ENCODE measurements at places on chromosomes 2 and 18.

DNA sequence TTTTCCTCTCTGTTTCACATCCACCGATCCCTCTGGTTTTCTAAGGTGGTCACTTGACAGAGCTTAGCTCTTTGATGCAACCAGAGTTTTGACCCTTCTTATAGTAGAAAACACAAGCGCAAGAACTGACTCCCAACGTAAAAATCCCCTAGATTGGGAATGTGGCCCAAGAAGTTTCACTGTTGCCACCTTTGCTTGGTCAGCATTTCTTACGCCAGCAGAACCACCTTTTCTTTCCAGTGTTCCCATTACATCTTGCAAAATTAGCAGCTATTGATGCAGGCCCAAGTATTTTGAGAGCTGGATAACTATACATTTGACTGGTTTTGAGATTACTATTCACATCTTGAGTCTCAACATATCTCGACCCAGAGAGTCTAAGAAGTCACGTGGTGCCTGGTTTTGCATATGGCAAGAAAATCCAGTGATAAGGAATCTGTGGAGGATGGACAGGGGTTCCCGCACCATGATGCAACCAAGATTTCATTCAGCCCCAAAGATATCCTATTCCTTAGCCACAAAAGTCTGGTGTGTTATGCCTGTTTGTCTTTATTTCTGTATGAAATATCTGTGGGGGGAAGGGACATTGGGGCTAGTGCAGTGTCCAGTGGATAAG lies 37.9 kb downstream of the FBLN7 start:
- DNase-seq: no peak

DNA sequence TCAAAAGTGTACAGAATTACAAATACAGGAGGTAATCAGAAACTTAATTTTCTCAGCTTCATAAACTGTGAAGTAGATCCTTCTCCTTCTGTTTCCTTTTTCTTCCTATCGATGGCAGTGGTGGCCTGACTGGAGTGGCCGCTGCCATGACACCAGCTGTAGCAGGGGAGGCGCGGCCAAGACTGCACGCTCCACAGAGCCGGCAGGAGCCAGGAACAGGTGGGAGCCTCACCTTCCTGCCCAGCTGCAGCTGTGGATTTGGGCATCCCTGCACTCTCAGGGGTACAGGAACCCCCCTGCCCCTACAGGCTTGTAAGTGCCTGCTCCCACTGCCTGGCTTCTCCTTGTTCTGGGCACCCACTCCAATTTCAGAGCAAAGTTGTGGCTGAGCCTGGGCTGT lies 76.1 kb downstream of the EPB41L3 start:
- no peak for DNase-seq

DNA sequence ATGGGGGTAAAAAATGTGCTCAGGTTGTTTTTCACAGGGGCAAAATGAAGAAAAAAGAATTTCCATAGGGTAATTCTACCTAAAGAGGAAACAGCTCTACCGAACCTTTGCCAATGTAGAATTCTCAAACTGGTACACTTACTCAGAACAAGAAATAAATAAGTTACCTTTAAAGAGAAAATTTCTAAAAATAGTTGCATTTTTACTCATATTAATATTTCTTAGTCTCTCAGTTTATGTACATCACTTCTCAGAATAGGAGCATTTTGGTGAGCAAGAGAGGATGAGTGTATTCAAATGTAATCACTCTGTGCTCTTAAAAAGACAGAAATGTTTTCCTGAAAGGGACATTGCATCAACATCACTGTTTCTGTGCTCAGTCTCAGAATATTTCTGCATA lies 574.7 kb upstream of the SLC8A1 start:
- DNase-seq: no peak

DNA sequence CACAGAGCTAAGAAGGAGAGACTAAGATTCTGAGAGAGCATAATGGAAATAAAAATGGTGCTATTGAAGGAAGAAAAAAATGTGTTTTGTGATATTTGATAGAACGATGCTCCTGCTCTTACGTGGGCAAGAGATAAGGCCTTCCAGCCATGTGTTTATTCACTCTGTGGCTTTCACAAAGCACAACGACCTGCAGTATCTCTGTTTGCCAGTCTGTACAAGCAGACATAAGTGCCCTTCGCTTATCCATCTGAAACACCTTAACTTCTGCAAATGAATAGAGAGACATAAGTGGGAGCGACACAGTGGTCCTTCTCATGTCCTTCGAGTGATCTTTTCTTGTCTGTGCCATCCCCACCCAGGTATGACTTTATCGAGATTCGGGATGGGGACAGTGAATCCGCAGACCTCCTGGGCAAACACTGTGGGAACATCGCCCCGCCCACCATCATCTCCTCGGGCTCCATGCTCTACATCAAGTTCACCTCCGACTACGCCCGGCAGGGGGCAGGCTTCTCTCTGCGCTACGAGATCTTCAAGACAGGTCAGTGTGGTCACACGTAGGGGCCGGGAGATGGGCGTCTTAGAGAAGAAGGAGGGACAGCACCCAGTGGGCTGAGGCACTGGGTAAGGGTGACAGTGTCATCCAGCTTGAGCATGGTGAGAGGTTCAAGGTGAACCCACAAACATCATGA lies 33.7 kb downstream of the NRP2 start:
- no peak for DNase-seq

DNA sequence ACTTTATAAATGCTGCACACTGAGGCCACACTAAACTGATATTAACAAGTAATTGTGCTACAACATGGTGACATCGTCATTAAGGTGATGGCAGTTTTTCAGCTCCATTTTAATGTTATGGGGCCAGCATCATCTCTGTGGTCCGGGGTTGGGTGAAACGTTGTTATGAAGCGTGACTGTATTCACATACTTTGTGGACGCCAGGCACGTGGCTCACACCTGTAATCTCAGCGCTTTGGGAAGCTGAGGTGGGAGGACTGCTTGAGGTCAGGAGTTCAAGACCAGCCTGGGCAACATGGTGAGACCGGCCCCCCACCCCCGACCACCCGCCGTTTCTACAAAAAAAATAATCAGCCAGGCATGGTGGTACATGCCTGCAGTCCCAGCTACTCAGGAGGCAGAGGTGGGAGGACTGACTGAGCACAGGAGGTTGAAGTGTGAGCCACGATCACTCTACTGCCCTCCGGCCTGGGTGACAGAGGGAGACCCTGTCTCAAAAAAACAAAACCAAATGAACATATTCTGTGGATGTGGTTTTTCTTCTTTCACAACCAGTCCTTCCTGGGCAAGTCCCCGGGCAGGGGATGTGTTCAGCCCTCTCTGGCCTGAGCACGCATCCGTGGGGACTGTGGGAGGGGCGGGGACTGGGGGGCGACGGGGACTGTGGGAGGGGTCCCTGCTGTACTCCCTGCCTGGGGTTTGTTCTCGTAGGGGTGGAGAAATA lies 12.9 kb upstream of the GAL3ST2 start:
- no peak for DNase-seq

DNA sequence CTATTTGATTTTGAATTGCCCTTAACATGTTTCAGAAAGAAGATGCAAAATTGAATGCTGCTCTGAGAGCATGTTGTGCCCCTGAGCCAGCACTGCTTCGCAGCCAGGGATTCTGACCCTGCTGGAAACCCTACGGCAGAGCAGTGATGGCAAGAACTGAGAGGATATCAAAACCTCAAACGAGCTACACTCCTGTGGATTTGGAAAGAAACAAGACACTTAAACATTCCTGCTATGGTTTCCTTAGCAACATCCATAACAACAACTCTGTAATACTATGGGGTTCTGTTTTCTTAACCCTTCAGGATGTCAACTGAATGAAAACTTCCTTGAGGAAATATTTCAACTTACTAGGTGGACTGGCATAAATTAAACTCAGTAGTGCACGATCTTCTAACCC lies 649.1 kb downstream of the NYAP2 start:
- DNase-seq: no peak

- DNase-seq: no peak
Measured at GRCh38 chr2:241809383-241810306, 652 bp downstream of the NEU4 start.

- DNase-seq: no peak
Measured at GRCh38 chr2:57698392-57698791, 348.2 kb upstream of the VRK2 start.

- no peak for DNase-seq
Measured at GRCh38 chr2:210611466-210611865, 55.1 kb downstream of the CPS1 start.

DNA sequence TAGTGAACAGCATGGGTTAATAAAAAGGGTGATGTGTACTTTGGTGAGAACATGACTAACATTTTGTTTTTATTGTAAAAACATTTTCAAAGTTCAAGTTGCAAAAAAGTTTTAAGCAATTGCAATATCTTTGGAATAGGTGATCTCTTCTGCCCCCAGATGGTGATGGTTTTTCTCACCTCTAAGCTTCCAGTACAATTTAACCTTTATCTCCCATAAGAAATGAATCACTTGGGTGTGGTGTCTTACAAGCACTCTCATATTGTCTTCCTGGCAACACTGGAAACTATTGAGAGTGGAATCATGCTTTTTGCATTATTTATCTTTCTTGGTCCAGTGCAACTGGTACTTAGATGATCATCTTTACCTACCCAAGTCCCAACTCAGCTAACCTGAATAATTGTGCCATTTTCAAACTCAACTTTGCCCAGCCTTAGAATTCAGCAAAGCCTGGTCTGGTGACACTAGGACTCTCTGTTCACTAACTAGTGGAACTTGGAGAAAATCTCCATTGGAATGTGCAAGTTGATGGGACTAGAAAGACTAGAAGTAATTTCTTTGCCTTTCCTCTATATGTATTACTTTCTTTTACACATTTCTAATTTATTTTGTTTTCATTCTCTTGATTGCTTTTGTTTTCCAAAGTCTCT lies 964.7 kb upstream of the ZEB2 start:
- DNase-seq: no peak

- no peak for DNase-seq
Measured at GRCh38 chr2:219155054-219155644, 5.5 kb downstream of the NHEJ1 start.

DNA sequence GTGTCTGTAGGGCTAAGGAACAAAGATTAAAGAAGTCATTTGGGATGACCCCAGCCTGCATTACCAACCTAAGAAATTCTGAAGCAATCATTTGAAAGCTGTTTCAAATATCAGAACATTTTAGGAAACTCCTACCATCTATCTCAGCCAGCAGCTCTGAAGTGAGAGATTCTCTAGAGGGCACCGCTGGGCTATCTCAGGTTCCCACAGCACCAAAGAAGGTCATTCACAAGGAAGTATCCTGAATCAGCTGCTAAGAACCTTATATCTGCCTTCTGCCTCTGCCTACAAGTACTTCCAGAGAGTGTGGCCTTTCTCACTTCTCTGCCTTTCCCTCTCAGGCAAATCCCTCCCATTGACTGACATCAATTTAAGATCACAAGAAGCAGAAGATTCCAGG lies 13.4 kb upstream of the EVA1A start:
- DNase-seq: no peak

DNA sequence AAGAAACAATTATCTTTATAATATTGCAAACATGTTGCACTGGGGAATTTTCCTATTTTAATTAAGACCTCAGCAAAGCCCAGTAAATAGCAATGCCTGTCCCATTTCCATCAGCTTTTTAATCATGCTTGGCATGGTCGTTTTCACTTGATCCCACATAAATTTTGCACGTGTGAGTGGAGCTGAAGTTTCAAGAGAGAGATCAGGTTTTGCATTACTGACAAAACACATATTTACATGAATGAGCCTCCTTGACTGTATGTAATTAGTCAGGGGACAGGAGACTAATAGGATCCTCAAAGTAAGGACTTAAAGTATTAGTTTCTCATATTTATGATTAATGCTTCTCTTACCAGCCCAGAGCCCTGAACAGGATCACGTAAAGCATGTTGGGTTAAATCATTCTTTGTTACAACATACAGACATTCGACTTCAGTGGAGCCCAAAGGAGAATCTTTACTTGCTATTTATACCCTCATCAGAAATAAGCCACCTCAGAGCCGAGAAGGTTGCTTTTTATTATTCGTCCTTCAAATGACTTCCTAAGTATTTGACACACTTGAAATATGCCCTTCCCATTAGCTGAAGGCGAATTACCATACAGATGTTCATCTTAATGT lies 711.3 kb downstream of the GALR1 start:
- no peak for DNase-seq

GRCh38 chr2:219777388-219777787 lies 150.0 kb downstream of the SLC4A3 start:
- no peak for DNase-seq

- DNase-seq: no peak
Measured at GRCh38 chr2:100988630-100989417, 13.3 kb upstream of the RPL31 start.

- DNase-seq: no peak
Measured at GRCh38 chr2:185978634-185979407, 240.2 kb downstream of the FSIP2 start.

DNA sequence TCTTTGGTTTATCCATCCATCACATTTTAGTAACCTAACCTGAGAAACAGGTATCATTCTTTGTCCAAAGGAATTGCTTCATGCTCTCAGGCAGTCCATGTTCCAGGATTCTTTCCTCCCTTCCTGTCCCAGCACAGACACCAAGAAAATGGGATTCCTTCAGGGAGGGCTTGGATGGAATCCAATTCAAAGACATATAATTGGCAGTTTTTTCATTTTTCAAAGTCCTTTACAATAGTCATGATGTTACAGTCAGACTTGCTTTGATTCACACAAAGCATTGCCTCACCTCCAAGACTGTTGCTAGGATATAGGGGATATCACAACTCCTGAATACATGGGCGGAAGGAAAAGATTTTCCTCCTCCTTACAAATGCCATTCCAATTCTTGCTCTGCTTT lies 241.4 kb upstream of the ACVR2A start:
- DNase-seq: no peak

- no peak for DNase-seq
Measured at GRCh38 chr2:95063086-95063958, 37.8 kb downstream of the MAL start.

DNA sequence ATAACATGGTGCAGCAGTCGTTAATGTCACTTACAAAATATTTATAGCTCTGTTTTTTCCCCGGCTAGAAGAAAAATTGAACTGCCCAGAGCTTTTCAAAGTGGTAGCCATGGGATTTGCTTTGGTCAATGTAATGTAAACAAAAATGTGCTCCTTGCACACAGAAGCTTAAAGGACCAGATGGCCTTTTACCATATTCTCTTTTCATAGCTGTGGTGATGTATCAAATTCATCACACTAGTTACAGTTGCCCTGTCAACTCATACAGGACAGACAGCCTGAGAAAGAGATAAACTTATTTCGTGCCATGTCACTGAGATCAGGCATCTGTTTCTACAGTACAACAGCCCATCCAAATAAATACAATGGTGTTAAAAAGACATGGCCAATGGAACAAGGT lies 368.1 kb upstream of the CDH19 start:
- DNase-seq: no peak

GRCh38 chr2:33426666-33427231 lies 49.7 kb upstream of the RASGRP3 start:
- no peak for DNase-seq

DNA sequence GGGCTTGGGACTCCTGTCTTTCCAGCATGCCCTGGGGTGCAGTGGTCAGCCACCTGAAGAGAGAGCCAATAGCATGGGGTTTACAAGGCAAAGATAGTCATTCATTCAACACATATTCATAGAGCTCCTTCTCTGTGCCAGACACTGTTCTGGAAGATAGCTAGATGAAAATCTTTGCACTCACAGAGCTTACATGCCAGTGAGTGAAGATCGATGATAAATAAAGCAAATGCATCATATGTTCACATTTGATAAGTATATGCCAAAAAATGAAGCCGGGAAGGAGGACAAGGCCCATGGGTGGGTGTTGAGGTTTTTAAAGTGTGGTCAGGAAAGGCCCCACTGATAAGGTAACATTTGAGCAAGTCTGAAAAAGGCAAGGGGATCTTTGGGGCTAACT lies 130.8 kb upstream of the CDCA7 start:
- no peak for DNase-seq
